NCI-H1417 (cell line): ENCODE measurements at places on chromosomes 12 and 14.

GRCh38 chr14:26860111-26860510 is 262.3 kb upstream of the NOVA1 start:
- no peak for DNase-seq

DNA sequence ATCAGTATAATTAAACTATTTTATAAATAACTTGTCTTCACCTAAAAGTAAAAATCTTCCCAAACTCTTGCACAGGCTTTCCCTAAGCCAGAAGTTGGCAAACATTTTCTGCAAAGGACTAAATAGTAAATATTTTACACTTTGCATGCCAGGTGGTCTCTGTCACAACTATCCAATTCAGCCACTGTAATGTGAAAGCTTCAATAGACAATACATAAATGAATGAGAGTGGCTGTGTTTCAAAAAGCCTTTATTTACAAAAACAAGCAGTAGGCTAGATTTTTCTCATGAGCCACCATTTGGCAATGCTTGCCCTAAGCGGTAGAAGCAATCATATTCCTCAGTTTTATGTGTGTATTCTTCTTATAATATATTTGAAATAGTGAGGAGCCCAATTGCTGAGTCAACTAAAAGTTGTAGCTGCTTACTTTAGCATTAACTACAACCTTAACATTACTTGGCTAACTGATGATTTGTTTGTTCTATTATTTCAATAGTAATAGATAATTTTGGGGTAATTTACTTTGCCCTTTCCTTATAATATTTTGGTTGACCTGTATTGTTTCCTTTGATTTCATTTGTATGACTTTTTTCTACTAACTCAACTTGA is 236.0 kb upstream of the SYT1 start:
- no peak for DNase-seq

- no peak for DNase-seq
Measured at GRCh38 chr12:4379405-4379804, at the start of gene FGF23. Gene FGF23 (minus strand): TSS chr12:4379712. CDS start chr12:4379582, 130 bp downstream.

DNA sequence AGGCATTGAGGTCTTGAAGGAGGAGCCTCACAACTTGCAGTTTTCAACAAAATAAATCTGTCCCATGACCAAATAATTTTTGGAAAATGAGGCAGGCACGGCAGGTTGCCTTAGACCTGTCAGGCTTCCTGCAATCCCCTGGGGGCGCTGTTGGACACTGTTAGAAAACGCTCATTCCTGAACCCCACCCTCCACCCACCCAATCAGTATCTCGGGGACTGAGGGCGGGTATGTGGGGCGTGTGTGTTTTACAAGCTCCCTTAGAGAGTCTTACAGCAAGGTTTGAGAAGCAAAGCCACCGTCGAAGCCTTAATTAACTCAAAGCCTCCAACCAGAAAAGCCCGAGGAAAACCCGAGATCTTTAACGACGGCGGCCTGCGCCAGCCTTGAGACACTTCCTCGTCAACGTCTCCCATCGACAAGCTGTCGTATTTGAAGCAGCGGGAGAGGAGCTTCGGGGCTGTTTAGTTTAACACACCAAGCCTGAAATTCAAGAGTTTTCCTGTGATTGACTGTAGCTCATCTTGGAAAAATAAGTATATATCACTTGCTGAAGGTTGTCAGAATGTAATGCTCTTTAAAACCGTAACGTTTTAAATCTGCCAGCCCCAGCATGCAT is 123.0 kb downstream of the GLT1D1 start:
- DNase-seq: no peak

GRCh38 chr12:1616233-1617066 is 12.6 kb upstream of the WNT5B start:
- DNase-seq: no peak

- DNase-seq: peak; percentile 11
Measured at GRCh38 chr12:10283027-10283426, 24.6 kb upstream of the KLRD1 start.

- DNase-seq: no peak
Measured at GRCh38 chr12:132208153-132208823, 64.0 kb downstream of the NOC4L start.

- no peak for DNase-seq
Measured at GRCh38 chr12:131331148-131331750, 377.5 kb downstream of the ADGRD1 start.

DNA sequence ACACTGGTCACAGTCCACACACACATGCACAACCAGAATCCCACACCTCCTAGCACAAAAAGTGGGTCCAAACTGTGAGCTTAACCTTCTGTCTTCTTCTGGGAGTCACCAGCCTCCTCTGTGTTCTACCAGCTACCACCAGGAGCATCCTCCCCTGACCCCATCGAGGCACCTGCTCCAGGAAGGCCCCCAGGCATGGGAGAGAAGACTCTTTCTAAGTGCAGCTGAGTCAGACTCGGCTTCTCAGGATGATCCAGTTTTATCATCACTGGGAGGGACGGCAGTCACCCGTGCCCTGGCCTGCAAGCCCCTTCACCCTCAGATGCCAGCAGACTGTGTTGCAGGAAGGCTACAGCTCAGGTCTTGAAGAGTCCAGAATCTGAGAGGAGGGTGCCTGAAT is 7.9 kb upstream of the ENDOU start:
- no peak for DNase-seq

DNA sequence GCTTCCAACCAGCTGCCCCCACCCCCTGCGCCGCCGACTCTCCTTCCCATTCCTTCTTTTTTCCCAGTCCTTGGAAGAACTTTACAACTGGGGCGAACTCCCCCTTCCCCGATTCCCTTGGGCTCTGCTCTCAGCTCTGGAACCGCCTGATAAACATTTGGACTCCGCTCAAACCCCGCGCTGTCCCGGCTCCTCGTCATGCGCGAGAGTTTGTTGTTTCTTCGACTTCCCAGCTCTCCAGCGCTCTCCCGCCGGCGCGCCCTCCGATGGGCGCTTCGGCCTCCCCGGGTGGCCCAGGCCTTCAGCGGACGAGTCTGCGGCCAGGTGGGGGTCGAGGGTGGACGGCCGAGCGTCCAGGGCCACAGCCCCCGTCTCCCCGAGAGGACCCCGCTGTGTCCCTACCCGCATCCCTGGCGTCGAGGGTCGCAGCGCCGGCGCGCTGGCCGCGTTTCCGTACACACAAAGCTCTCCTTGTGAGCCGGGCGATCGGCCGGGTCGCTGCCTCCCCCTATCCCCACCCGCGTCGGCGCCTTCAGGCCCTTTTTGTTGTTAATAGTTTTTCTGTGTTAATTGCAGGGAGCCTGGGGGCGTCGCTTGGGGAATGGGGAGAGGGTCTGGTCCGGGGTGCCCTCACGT is 847 bp downstream of the MMP14 start:
- DNase-seq: no peak

DNA sequence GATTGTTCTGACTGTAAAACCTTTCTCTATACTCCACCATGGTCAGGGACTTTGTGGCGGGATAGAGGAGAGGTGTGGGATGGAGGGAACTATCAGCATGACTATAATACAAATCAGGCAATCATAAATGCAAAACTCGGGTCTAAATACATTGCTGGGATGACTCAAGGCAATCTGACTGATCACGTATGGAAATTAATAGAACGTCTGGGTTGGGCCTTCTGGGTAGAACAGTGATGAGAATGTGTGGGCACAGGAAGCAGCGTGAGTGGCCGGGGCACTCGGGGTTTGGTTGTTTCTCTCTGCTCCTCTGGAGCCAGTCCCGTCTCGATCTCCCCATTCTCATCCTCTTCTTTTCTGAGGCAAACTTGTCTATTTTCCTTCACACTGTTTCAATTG is 485.8 kb downstream of the VRK1 start:
- no peak for DNase-seq

DNA sequence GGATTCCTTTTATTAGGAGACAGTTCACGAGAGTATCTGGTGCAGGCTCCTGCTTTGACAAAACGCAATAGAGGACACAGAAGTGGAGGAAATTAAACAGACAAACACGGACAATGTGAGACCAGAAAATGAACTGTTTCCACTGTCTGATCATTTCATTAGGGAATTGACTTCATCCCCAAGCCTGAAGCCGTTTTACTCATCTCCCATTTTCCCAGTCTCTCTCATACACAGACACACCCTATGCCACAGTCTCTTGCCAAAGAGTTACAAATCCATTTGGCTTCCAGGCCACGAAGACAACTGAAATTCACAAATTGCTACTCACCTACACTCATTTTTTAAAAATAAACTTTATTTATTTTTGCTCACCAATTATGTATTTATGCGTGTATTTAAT is 1087.8 kb upstream of the TMEM132C start:
- DNase-seq: no peak

DNA sequence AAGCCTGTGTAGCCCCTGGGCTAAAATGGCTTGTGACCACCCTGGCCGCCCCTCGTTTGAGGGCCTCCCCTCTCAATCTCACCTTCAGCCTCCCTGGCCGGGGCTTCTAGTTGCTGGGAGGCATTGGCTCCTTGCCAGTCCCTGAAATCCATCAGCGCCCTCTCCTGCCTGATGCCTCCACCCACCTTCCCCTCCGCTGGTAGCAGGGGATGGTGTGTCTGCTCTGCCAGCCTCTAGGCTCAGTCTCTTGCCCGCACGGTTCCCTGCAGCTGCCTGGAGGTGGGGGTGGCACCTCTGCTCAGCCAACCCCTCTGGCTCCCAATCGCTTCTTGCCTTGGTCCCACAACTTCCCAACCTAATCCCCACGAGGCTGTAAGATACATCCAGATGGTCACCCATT is 167.9 kb downstream of the PHETA1 start:
- peak; percentile 74 for DNase-seq

- peak; percentile 10 for DNase-seq
Measured at GRCh38 chr12:47686645-47687240, 19.1 kb downstream of the RPAP3 start.

DNA sequence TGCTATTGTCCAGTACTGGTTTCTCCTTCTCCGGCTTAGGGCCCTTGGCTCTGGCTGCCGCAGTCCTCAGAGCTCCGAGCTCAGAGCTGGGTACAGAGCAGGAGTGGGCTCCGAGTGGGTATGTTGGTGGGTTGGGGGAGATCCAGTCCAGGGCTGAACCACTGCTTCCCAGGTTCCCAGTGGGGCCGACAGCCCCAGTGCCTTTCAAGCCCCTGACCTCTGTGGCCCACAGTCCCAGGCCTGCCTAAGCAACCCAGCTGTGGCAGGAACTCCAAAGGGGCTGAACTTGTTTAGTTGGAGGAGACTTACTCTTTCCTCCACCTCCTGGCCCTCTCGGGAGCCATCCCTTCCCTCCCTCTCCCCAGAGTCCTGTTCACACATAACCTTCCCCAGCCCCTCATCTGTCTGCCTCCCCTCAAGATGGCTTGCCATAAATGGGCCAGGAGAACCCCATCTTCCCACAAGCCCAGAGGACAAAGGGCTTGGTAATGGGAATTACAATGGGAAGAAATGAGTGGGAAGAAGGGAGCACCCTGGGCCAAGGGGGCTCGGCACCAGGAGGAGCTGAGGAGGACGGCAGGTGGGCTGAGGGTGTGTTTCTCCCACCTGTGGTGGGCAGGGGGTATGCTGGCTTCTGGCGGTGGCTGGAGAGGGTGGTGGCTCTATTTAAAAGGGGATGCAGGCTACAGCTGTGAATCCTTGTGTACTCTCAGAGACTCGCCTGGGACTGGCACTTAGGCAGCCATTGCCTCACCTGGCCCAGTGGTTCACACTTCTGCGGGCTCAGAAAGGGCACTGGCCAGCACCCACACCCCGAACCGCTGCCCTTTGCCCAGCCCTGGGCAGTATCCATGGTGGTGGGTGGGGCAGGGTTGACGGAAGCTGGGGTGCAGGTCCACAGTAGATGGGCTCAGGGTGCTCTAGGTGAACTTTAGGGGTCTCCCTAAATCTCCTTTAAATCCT is 3.8 kb upstream of the MYH6 start:
- DNase-seq: no peak

DNA sequence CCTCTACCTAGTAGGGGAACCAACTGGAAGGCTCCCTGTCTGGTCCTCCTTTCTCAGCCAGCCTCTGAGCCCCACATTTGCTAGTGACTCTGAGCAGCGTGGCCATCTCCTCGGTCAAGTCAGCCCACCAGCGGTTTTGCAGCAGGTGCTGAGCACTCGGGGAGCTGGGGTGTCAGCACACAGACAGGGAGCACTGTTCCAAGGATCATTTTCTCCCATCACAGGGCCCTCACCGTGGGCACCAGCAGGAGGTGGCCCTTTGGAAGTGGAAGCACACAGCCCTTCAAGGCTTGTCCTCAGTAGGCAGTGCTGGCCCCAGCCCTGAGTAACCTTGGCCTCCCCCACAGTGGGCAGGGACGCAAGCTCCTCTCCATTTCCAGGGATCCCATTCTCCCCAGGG is 24.1 kb upstream of the EML1 start:
- DNase-seq: no peak
